ENCODE measurements at places on chromosomes 3 and 15. TPM values are rescaled to one million over a fixed set of nuclear protein-coding genes. Genes with fewer than 3 reads are reported as not detected.
A peak's percentile ranks its signal among the peaks of the same experiment; 100 is the strongest.

- no peak for DNase-seq
Measured at GRCh38 chr3:188775412-188775811, 396.4 kb upstream of the TPRG1 start.

- no peak for DNase-seq
Measured at GRCh38 chr3:124780761-124781475, 50.7 kb downstream of the UMPS start.

DNA sequence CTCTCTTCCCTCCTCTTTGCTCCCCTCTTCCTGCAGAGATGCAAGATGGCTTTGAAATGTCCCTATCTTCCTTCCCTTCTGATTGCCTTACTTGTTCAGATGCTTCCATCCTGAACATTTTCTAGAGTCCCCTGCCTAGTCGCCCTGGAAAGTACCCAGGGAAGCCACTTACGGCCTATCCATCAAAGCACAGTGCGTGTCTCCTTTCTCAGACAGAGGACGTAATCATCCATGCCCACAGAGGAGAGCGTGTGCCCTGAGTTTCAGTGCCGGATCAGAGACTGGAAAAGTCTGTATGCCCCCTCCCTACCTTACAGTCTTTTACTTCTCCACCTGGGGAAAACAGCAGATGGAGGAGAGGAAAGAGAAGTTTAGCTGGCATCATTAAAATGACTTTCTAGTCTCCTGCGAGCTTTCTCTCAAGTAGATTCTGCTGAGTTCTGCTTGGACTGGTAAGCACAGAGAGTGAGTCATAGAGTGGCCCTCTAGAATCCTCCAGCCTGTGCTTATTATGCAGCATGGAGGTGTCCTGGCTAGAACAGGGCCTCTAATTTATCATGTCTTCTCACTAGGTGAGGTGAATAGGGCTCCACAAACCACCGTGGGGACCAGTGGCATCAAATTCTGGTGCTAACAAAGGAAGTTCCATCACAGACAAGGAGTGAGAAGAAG, 114.6 kb downstream of the SLCO3A1 start:
- no peak for DNase-seq

- DNase-seq = peak; percentile 83
Measured at GRCh38 chr3:18444595-18445400, 19.7 kb upstream of the SATB1 start.

DNA sequence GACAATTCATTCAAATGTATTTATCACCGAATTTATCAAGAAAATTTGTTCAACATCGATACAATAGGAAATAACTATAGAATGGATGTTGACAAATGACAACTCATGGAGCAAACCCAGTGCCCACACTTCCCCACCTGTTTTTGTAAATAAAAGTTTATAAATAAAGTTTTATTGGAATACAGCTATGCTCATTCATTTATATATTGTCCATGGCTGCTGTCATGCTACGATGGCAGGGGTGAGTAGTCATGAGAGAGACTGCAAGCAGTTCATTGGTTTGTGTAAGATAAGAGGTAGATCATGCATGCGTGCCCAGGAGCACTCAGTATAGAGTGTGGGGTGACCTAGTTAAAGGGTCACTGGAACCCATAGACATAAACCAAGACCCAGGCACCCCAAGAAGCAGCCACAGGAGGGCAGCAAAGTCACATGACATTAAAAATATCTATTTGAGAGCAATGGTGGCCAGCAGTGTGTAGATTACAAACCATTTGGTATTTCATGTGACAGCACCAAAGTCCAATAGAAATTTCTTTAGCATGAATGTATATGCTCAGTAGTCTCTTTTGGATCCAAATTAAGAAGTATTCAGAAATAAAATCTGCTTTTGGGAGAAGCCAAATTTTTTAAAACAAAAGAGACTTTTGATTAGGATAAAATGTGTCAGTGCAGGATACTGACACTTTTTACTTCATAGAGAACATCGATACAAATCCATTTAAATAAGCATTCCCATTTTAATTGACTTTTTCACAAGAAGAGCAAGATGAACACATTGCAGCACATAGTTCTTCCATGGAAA, 794.8 kb downstream of the MCTP2 start:
- DNase-seq = peak; percentile 78

The SLC35G2 gene
- total RNA-seq = 31.0 TPM

The ANKRD34C gene
- not detected for total RNA-seq

DNA sequence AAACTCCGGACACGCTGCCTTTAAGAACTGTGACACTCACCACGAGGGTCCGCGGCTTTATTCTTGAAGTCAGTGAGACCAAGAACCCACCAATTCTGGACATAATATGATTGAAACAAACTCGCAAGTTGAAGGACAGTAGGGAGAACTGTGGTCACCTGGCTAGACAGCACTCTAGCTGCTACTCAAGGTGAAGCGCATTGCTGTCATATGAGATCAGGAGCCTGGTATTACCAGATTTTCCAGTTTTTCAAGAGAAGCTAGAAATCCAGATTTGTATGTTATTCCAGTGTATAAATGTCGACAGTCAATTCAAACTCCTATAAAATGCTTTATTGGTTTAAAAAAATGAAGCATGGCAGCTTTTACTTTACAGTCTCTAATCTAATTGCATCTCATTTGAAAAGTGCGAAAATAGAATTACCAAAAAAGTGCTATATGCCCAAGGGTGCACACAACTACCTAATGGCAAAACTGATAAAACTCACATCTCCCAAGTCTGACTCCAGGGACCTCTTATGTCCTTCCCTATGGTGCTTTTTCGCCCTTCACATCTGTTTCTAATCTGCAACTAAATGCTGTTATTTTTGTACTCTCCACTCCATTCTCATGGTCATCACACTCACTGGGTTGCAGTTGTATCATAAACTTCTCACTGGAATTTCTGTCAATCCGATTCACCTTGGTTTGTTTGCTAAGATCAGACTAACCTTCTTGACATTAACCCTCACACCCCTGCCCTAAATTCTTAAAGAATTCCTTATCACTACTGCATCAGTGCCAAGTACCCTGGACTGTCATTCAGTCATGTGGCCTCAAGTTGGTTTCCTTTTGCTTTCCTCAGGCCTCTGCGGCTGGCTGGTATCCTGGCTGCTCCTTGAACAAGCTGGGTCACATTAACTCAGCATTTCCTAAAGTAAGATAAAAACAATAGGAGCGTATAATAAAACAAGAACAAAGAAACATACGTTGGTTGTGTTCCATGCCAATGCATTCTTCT, 31.5 kb upstream of the ARHGEF26 start:
- DNase-seq = peak; percentile 63

The CTDSPL2 gene
- 38.0 TPM for total RNA-seq

DNA sequence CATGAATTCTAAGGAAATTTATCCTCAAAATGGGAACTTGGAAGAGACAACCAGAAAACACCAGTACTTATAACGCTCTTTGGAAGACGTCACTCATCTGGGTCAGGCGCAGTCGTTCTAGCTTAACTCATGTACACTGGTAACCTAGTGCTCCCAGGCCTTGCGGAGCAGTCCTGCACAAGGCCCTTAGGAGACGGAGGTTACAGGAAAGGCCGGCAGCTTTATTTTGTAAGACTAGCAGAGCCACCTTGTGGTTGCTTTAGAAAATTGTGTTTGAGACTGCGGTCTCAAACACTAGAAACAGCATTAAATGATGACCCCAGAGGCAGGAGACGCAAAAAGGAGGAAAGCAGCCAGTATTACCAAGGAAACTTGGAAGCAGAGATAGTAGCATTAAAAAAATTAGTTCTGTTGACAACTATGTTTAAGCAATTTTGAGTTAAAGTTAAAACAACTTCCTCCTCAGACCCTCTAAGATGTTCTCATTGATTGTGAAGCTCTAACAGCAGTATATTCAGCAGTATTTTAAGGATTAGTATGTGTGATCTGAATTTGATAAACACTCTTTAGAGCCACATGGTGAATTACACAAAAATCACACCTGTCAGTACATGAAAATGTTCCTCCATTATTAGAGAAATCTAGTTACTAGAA, 141.9 kb upstream of the C2CD4B start:
- peak; percentile 70 for DNase-seq

DNA sequence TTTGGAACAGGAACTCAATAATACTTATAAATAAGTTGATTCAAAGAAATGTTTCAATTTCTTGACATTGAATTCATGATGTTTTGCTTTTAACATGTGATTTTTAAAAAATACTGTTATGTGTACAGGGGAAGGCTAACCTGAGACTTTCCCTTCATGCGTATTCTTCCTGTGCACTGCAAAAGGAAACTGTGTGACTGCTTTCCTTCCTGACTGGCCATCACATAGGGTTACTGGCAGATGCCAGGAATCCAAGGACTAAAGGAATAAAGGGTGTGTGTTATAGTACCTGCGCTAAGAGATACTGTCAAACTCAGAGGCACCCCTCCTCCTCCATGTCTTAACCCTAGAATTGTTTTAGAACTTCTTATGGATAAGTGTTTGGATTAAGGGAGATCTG, 236.0 kb downstream of the UBE2E2 start:
- DNase-seq = no peak

- DNase-seq = peak; percentile 51
Measured at GRCh38 chr3:194485881-194486539, 792 bp downstream of the ATP13A3 start.

The CIAO2A gene
- 86.0 TPM for total RNA-seq

The TUSC7 gene
- total RNA-seq = not detected

DNA sequence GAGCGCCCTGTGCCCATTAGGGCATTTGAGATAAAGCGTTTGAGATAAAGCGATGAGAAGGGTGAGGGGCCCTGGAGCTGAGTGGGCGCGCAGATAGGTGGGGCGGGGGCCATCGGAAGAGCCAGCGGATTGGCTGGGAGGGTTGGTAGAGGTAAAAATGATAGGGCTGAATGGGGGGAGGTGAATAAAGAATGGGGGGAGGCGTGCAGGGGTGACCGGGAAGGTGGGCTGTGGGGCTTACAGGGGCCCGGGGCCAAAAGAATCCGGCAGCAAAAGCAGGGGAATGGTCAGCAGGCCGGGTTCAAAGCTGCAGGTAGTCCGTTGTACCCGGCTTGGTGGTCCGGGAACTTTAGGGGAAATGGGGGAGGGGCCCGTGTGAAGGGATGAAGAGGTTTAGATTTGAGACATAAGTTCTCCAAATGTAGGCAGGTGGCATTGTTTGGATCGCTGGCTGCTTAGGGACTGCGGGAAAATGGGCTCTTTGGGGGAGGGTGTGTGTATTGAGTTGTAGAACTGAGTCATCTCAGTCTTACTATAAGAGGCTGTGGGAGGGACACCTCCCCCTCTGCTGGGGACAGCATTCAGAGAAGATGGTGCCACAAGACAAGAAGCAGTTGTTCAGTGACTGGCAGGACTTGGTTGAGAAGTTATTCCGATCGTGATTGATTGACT, 610 bp downstream of the ARID3B start:
- DNase-seq = peak; percentile 37

The MORC1 gene
- total RNA-seq = not detected

The SEMA3F gene
- total RNA-seq = 1.7 TPM

- DNase-seq = no peak
Measured at GRCh38 chr3:41716471-41716870, 245.4 kb downstream of the ULK4 start.

- no peak for DNase-seq
Measured at GRCh38 chr3:6857510-6857909, 3.4 kb upstream of the GRM7 start.

DNA sequence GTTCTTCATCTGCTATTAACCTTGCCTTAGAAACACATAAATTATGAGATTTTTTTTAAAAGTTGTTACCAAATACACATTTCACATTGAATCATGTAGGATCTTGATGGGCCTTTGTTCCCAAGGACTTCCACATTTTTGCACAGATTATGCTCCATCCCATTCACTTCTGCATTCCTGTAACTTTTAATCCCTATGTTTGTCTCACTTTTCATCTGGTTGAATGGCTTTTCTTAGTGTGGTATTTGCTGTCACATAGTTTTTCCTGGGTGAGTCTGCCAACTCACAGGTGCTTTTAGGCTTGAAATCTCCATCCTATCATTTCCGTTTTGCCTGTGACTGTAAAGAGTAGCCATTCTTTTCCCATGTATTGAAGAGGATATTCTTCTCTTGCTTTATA, 297.2 kb upstream of the TPRG1 start:
- DNase-seq = no peak

GRCh38 chr3:22113453-22113852, 362.4 kb upstream of the ZNF385D start:
- no peak for DNase-seq

DNA sequence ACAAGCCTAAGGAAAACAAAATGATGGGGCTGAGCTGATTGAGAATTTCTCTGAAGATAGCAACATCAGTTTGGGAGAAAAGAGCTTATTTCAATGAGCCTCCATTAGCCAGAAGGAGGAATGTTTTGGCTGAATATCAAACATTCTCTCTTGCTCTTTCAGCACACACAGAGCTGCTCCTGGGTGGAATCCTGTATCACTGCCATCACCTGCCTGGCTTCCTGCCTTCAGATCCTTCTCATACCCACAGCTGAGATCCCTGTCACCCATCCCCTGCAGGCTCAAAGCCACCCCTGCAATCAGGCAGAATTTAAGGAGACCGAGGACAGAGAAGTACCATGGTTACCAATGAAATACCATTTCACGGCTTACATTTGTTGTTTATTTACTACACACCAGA, 27.2 kb upstream of the SYN2 start:
- no peak for DNase-seq

- DNase-seq = peak; percentile 76
Measured at GRCh38 chr3:193885832-193886231, 250.1 kb upstream of the HES1 start.

DNA sequence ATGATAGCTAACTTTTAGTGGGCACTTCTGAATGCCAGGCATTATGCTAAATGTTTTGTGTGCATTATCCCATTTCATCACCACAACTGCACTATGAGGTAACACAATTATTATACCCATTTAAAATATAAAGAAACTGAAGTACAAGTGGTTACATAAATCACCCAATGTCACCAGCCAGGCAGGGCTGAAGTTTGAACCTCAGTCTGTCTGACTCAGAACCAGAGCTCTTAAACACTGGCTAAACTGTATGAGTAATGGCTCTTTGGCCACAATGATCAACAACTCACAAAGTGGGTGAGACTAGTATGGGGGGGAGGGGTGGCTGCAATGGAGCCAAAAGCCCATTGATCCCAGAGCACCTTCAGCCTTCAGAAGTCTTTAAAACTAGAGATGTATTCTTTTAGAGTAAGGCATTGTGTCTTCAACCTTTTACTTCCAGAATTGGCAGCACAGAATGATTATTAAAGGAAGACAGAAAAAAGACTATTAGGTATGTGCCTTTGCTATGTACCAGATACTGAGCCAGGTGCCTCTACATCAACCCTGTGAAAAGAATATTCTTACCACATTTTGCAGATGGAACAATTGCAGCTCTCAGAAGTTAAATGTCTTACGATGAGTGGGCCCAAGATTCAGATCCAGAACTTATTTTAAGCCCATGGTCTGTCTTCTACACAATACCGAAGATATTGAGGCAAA, 166.9 kb downstream of the UACA start:
- peak; percentile 77 for DNase-seq

The CHCHD4 gene
- total RNA-seq = 14.3 TPM

DNA sequence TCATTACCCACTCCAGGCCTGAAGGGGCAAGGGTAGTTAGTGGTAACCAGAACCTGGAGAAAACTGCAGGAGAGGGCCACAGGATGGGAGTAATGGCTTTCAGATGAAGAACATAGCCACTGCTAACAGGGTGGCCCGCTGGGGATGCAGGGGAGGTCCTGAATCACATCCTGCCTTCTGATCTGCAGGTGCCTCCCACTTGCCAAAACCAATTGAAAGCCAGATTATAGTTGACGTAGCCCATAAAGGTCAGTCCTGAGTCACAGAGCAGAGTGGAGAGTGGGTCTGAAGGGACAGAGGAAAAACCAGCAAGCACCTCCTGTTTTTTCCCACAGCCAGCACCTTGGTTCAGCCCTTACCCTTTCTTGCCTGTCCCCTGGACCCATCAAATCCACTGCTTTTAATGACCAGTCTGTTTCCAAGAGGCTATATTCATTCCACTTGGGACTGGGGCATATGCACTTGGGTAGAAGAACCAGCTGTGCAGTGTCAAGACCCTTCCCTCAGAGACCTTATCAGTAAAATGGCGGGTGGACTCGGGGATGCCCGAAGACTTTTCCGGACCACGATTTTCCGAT, 646 bp upstream of the SLC35G2 start:
- peak; percentile 84 for DNase-seq
